Activated T-cell treated with anti-CD3 and anti-CD28 coated beads, Interleukin-2, amount 50 U/mL, for 4 hours (primary cell): ENCODE measurements at places on chromosomes 5 and 9. TPM values are rescaled to one million over a fixed set of nuclear protein-coding genes. Genes with fewer than 3 reads are reported as not detected.

Gene DDX4
- total RNA-seq: 0.79 TPM

Gene BHMT2
- total RNA-seq: not detected

Gene FOXD4L6
- total RNA-seq: not detected

DNA sequence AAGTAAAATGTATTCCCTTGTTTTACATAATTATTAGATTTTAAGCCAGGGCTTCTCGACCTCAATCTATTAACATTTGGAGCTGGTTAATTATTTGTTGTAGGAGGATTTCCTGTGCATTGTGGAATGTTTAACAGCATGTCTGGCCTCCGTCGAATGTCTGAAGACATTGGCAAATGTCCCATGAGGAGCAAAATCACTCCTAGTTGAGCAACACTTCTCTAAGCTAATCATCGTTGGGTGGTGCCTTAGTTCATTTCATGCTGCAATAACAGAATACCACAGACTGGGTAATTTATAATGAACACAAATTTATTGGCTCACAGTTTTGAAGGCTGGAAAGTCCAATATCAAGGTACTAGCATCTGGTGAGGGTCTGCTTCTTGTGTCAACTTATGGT is 13.4 kb upstream of the VPS13A start:
- no peak for DNase-seq

Gene CDX1
- not detected for total RNA-seq
